Endothelial cell (in vitro differentiated cells): ENCODE measurements at places on chromosomes 16 and 17.

GRCh38 chr17:32588982-32589381 lies 102.2 kb downstream of the CDK5R1 start:
- DNase-seq = peak; percentile 18

DNA sequence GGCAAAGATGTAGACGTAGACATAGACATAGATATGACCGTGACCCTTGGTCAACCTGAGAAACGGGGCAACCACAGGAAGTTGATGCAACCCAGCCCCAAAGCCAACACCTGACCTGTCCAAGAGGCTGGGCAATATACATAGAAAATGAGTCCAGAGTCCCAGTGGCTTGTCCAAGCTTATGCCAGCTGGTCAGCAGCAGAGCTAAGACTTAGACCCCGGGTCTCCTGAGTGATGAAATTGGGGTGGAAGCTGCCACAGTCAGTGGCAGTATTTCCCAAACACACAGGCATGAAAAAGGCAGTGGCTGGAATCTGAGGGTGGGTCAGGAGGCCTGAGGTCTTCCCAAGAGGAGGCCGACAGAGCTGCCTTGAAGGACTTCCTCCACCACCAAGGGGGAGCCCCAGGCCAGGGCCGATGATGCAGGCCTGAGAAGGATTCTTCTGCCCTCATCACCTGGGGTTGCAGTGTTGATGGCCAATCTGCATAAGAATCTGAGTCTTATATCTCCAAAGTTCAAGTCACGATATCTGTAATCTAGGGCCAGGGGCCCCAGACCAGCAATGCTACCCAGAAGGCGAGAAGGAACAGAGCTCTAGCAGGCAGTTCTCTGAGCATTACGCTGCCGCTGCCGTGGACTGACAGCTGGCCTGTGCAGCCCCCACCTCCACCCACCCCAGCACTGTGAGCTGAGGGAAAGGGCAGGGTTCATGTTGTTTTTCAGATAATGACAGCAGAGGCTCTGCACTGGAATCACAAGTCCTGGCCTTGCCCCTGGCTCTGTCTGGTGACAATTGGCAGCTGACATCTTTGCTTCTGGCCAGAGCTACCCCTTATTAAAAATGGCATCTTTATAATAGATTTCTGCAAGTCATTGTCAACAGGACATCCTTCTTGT lies 72.7 kb downstream of the GNAO1 start:
- no peak for DNase-seq

DNA sequence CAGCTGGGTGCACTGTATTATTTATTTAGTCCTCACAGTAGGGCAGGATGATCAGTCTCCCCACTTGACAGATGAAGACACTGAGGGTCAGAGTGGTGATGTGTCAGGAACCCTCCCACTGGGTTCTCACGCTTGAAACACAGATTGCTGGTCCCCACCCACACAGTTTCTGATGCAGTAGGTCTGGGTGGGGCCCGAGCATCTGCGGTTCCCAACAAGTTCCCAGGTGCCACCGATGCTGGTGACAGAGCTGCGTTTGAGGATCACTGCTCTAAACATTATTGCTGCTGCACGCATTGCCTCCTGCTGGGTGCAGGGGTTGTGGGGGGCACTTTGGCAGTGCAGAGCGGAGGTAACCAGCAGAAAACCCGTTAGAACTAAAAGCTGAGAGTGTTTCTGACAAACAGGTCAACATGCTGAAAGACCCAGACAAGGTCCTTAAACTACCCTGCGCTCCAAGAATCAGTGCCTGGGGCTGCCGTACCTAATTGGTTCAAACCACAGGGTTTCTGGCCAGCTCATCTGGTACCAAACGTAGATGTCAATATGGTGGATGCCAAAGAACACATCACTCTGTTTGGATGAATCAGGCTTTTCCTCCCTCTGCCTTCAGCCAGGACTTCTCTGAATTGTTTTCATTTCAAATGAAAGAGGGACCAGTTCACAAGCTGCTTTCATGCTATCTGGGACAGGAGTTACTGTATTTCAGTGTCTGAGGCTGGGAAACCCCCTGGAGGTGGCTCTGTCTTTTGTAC lies 76.0 kb downstream of the ABCC1 start:
- DNase-seq = no peak

DNA sequence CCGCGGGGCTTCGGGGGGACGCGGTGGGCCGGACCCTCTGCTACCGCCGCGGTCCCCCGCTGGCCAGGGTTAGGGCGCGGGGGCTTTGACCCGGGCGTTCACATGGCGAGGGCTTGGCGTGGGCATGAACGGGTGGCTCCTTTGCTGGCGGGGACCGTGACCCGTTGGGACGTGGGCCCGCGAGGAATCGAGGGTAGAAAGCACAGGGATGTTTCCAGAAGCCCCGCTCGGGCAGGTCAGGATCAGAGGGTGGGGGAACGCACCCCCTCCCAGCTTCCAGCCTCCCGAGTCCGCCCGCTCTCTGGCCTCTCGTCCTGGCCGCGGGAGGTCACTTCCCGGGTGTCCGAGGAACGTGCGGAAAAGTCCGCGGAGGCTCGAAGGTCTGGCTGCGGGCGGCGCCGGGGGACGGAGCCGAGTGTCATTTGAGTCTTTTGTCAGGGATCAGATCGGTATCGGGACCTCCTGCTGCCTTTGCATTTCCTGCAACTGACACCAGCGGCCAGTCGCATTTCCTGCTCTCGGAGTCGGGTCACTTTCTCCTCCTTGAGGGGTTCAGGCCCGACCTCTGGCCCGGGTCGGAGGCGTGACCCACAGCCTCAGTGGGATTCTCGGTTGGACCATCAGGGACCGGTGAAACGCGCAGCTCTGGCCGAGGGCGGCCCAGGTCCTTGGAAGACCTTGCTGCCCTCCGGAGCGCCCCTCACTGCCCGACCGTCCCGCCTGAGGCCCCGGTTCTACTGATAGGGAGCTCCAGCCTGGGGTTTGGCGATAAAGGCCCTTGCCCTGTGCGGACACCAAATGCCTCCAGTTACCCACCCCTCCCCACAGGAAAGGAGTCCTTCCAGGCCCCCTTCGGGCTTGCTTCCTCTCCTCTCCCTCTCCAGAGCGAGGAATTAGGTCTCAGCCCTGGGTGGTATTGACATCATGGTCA lies 702 bp upstream of the WNT3 start:
- DNase-seq = peak; percentile 59

GRCh38 chr16:54647725-54648221 lies 282.9 kb upstream of the IRX5 start:
- DNase-seq = no peak

- no peak for DNase-seq
These were observed 186.3 kb upstream of the NLRP1 start for GRCh38 chr17:5770441-5771270.

DNA sequence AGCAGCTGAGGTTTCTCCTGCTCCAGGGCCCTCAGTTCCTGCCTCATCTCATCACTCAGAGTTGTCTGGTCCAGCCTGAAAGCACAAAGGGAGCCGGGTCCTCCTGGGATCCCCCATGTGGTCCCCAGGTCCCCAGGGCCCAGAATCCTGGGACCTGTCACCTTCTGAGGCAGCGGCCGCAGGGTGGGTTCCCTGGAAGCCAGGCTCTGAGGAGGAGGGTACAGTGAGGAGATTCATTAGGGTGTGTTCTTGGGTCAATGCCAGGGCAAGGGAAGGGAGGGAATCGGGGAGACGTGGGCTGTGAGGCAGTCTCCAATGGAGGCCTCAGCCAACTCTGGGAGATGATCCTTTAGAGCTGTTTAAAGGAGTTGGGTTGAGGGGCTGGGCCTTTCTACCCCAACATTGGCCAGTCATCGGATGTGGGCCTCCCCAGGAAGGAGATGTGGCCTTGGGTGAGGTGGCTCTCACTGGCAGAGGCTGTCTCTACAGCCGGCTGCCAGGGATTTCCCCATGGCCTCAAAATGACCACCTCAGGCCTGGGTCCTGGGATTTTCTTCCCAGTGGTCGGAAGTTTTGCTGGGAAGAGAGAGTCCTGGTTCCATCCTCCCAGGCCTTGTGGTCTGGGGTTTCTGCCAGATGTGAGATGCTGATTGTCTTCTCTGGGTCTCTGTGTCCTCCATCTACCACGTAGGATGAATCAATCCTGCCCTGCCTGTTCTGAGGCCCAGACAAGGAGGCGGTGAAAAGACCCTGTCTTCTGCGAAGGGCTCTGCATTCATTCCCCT lies 47.3 kb downstream of the NLRP1 start:
- no peak for DNase-seq

GRCh38 chr17:57502022-57502421 lies 243.1 kb downstream of the CCDC182 start:
- no peak for DNase-seq

- DNase-seq = no peak
These were observed 23.3 kb downstream of the ZFHX3 start for GRCh38 chr16:73024571-73025105.

- DNase-seq = peak; percentile 38
These were observed 47.4 kb downstream of the RBFOX3 start for GRCh38 chr17:79563237-79564013.

DNA sequence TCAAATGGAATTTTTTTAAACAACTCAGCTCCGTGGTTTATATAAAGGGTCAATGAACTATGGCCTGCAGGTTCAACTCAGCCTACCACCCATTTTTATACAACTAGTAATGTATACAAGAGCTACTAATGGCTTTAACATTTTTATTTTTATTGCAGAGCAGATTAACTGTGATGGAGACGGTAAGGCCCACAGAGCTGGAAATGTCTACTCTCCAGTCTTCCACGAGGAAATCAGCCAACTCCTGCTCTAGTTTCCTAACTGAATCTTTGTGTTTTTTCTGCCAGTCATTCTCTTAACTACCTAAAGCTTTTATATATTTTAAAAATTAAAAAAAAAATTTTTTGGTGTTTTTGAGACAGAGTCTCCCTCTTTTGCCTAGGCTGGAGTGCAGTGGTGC lies 385.1 kb upstream of the MAF start:
- no peak for DNase-seq

GRCh38 chr16:4214215-4214621 lies 27.7 kb downstream of the SRL start:
- DNase-seq = no peak

GRCh38 chr17:76445697-76446448 lies 7.1 kb downstream of the UBE2O start:
- DNase-seq = no peak

DNA sequence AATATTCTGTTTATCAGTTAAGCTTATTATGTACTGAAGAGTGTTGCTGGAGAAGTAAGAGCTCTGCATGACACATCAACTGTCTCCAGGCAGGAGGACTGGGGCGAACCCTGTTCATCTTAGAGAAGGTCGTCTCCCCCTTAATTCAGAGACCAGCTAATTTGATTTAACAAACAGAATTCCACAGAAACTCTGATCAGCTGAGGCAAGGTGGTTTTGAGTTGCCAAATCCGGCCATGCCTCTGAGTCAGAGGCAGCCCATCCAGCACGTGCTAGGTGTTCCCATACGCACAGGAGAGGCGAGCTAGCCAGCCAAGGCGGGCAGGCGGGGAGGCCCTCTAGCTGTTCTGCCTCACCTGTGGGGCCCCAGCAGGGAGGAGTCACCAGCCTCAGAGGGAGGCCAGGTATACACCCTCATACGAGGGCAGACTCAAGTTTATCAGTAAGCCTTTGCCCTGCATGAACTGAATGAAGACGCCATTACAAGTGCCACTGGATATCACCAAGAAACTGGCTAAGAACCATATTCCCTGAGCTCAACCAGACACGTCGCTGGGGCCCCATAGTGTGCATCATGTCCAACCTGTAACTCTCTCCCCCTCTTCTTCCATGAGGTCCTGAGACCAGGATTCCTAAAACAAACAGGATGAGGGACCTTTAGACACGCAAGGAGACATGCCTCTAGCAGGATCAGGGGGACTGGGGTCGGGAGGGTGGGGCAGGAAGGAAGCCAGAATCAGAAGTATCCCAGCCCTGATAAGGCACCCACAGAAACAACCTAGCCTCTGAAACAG lies 25.7 kb downstream of the STAT5A start:
- no peak for DNase-seq

GRCh38 chr17:45020354-45021138 lies 30.9 kb downstream of the DCAKD start:
- DNase-seq = peak; percentile 54

- DNase-seq = no peak
These were observed 11.5 kb upstream of the TBX4 start for GRCh38 chr17:61440697-61441096.

GRCh38 chr17:65690626-65691310 lies 129.3 kb upstream of the AXIN2 start:
- no peak for DNase-seq

- no peak for DNase-seq
These were observed 99.5 kb downstream of the MYO1D start for GRCh38 chr17:32777436-32777835.

GRCh38 chr17:27848931-27849330 lies 44.2 kb downstream of the LYRM9 start:
- DNase-seq = no peak

DNA sequence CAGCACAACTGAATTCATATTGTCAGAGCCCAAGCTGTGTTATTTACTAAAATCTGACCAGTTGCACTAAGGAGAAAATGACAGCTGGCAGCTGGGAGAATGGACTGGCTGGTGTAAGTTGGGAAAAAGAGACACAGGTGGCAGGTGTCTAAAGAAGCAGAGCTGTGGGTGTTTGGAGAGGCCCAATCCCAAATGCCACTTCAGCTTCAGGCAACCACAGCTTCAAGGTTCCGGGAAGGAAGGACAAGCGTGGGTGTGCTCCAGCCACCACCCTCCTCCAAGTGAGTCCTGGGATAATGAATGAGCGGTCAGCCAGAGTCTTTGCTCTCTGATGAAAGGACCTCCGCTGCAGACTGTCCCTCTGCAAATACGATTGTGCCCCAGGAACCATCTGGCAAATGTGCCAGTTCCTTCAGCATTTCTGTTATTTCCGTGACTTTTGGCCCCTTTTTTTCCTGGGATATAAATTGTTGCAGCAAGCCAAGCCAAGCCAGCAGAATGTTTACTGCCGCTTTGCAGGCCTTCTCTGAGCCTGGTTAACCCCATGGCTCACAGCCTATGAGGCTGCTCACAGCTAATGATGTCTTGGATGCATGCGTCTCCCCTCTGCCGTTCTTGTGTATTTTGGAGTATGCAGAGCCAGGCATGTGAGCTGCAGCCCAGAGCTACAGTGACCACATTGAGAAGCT lies 9.5 kb upstream of the RHBDL3 start:
- DNase-seq = no peak

GRCh38 chr17:35407531-35407930 lies 24.8 kb downstream of the SLFN12 start:
- no peak for DNase-seq

- no peak for DNase-seq
These were observed 15.9 kb downstream of the PEMT start for GRCh38 chr17:17575360-17576251.

GRCh38 chr16:53714205-53715022 lies 10.5 kb downstream of the FTO start:
- DNase-seq = no peak

GRCh38 chr17:66229783-66230538 lies 746 bp upstream of the APOH start:
- DNase-seq = no peak
